OCI-M1 (cell line): ENCODE measurements at places on chromosomes 7 and 10.
A peak's percentile ranks its signal among the peaks of the same experiment; 100 is the strongest.

DNA sequence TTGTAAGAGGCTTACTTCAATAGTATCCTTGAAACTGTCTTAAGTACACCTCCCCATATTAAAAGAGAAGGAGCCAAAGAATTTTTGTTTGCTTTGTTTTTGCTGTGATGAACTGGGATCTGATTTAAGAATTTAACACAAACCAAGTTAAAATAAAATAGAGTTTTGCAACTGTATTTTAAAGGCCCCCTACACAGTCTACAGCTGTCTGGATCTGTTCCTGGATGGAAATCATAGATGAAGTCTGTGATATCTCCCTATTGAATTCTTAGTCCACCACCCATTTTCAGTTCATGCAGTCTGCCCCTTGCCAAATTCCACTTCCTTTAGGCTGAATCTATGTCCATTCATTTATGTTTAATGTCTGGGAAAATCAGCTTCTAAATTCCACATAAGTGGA lies 169.8 kb upstream of the MEOX2 start:
- no peak for DNase-seq

DNA sequence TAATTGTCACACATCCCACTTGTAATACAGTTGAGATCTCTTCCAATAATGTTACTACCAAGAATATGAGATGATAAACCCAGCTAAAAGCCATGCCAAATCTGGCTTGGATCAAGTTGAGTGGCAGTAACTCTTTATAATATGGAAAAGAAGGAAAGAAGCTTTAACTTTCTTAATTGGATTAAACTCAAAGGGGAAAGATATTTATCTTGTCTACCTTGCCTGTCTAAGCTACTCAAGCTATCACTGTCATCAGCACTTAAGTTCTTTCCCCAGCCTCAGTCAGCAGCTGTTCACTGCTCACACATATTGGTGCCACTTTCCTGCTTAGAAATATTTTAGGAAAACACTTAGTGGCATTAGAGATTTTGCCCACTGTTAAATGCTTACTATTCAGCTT lies 350.7 kb downstream of the IPMK start:
- DNase-seq, result no peak

- DNase-seq, result peak; percentile 88
Observed at GRCh38 chr10:112842832-112843360, 107.2 kb upstream of the TCF7L2 start.

- no peak for DNase-seq
Observed at GRCh38 chr7:137771679-137772078, 75.1 kb downstream of the DGKI start.

DNA sequence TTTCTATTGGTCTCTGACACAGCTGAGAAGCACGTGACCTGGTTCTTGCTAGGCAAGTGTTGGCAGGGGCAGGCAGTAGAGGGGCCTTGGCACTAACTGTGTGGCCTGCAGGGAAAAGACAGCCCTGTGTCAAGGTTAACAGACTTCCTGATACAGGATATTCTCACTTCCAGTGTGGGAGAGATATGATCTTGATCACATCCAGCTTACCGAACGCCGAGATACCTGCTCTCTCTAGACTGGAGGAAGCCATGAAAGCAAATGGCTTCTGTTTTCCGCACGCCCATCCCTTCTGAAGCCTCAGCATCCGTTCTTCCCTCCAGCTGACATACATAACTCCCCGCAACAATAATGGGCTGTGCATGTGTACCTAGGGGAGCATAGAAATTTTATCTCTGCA lies 79.4 kb downstream of the VSTM4 start:
- no peak for DNase-seq

DNA sequence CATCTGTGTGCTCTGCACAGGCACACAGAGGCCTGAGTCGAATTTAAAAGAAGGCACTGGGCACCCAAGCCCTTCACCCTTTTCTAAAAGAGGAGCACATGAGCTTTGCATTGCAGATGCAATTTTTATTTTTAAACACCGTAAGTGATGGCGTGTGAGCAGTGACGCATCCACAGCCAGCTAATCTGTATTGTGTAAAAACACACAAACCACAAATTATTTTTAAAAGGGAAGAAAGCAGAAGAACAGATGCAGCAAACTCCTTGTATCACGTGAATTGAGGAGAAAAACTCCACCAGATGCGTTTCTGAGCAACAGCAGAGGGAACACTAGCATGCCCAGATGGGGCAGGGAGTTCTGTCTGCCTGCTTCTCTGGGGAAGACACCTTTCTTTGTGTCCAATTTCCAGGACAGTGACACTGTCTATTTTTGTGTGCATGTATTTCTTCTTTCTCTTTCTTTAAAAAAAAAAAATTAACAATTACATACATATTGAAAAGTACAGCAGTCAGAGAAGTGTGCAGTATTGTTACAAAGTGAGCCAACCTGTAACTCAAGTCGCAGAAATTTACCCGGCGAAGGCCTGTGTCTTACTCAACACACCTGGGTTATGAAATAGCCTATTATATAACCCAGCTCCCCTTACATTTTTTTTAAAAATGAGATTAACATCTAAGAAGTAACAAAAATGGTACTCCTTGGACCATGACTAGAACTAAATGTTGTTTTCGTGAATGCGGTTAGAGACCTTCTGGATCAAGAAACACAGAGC lies 39.2 kb downstream of the EEPD1 start:
- DNase-seq, result peak; percentile 70

DNA sequence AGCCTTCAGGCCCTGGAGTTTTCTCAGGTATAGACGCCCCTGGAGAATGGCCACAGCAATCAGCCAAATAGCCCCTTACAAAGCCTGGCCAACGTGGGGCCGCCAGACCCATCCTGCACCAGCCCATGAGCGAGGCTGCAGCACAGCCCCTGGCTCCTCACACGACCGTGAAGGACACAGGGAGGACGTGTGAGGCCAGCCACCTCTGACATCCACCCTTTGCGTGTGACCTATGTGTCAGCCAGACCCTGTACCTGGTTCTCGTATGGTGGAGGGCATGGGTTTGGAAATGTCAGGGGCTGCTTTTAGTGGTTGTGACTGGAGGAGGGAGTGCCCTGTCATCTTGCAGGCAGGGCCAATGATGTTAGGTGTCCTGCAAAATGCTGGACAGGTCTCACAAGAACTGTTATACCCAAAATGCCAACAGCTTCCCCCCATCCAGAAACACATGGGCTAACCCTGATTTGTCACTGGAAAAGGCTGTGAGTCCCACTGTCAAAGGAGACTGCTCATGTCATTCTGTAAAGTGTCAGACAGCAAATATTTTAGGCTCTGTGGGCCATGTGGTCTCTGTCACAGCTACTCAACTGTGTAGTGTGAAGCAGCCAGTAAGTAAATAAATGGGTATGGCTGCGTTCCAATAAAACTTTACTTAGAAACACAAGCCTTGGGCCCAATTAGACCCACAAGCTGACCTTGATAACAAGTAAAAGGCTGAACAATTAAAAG lies 30.0 kb downstream of the NOD1 start:
- DNase-seq, result no peak

DNA sequence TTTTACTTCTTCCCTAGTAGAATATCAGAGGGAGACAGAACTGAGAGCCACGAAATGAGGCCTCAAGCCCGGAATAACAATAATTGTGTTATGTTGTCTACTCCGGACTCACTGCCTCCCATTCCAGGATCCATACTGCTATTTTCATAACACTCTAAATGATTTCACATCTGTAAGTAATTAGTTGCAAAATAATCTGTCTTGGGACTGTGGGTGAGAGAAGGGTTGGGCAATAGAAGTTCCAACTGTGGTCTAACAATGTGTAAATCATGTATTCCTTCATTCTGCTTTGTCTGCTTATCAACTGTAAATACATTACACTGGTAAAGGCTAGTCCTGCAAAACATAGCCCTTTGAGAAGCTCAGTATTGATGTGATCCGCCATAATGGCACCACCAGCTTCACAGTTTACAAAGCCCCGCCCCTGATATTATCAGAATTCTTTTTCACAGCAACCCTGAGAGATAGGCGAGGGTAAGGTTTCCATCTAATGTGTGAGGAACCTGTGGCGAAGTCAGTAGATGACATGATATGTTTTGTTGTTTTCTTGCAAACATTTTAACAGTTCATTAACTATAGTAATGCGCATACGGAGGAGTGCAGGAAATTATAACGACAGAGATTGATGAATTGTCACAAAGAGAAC lies 265.7 kb upstream of the BMPER start:
- no peak for DNase-seq

DNA sequence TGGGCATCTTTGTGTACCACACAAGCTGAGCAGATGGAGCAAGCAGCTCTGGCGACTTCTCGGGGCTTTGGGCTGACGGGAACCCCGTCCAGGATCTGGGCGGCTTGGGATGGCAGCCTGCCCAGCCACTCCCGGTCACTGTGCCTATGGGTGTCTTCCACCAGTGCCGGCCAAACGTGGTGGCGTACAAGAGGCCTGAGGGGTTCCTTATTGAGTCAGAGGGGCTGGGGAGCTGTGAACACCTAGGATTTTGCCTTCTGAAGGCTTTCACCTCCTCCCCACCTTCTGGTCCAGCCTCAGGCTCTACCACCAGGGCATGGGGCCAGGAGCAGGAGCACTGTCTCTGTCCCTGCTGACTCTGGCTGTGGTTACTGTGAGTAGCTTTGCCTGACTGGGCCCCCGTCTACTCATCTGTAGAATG lies 71.8 kb upstream of the PPIF start:
- DNase-seq, result no peak
